CD14-positive monocyte (primary cell): ENCODE measurements at places on chromosomes 6 and 20. TPM values are rescaled to one million over a fixed set of nuclear protein-coding genes. Genes with fewer than 3 reads are reported as not detected.
A peak's percentile ranks its signal among the peaks of the same experiment; 100 is the strongest.

DNA sequence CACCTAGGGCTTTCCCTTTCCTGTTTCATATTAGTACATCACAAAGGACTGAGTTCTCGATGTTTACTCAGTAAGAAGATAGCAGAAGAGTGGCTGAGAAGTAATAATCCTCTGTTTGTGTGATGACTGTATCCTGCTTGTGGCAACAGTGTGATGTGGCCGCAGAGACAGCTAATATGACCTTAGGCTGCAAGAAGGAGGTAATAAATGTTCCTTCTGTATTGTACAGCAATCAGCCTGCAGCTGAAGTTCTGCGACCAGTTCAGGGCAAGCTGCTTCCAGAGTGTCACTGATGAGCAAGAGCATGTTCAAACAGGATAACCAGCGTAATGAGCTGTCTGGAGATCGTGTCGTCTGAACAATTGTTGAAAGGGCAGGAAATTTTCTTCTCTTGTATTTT, 70.9 kb downstream of the OPN5 start:
- no peaks in the 10 kb centered on the region for H3K36me3 ChIP-seq
- no peak overlapping the region for H3K27ac ChIP-seq
- DNase-seq = no peak
- H3K4me3 ChIP-seq = no peak overlapping the region
- H3K27me3 ChIP-seq = no peaks in the 10 kb centered on the region

- H3K4me1 ChIP-seq = peaks cover 47% of the 10 kb centered on the region
- H3K36me3 ChIP-seq = no peaks in the 10 kb centered on the region
- H3K27me3 ChIP-seq = no peaks in the 10 kb centered on the region
- no peak overlapping the region for H3K4me3 ChIP-seq
- DNase-seq = peak; percentile 42
Observed at GRCh38 chr6:14276667-14277404, 159.3 kb downstream of the CD83 start.

- no peaks in the 10 kb centered on the region for H3K36me3 ChIP-seq
- H3K27ac ChIP-seq = no peak overlapping the region
- H3K4me3 ChIP-seq = no peak overlapping the region
- no peaks in the 10 kb centered on the region for H3K27me3 ChIP-seq
Observed at GRCh38 chr6:48136856-48137255, 25.9 kb upstream of the PTCHD4 start.

GRCh38 chr6:99334526-99335127, 14.8 kb downstream of the FAXC start:
- no peak overlapping the region for H3K4me3 ChIP-seq
- peaks cover 3% of the 10 kb centered on the region for H3K27me3 ChIP-seq
- no peaks in the 10 kb centered on the region for H3K36me3 ChIP-seq
- no peaks in the 10 kb centered on the region for H3K4me1 ChIP-seq
- no peak for DNase-seq

- no peaks in the 10 kb centered on the region for H3K27me3 ChIP-seq
- no peaks in the 10 kb centered on the region for H3K36me3 ChIP-seq
- DNase-seq = no peak
- no peaks in the 10 kb centered on the region for H3K4me1 ChIP-seq
- H3K4me3 ChIP-seq = no peak overlapping the region
Observed at GRCh38 chr20:10713161-10713560, 39.4 kb upstream of the JAG1 start.

GRCh38 chr20:62953839-62954703, 1.6 kb downstream of the SLC17A9 start:
- peaks cover 38% of the 10 kb centered on the region for H3K4me1 ChIP-seq
- H3K27me3 ChIP-seq = no peaks in the 10 kb centered on the region
- H3K27ac ChIP-seq = peak overlapping the region; percentile 90

DNA sequence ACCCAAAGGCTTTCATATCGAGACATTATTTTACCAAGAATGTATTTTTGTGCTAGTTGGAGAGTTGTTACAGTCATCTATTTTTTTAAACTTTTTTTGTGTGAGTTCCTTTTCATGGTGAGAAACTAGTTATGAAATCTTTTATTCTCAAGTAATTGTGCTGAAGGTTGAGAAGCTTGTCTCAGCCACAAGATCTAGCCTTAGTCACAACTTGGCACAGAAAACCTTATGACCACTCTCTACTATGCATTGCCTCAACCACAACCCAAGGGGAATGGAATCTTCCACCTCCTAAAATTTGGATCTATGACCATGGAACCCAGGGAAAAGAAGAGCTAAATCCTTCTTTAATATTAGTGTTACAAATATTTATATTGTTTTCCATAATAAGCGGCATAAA, 58.5 kb downstream of the HS3ST5 start:
- H3K36me3 ChIP-seq = no peaks in the 10 kb centered on the region
- no peak overlapping the region for H3K27ac ChIP-seq
- DNase-seq = no peak
- H3K27me3 ChIP-seq = no peaks in the 10 kb centered on the region
- no peaks in the 10 kb centered on the region for H3K4me1 ChIP-seq

DNA sequence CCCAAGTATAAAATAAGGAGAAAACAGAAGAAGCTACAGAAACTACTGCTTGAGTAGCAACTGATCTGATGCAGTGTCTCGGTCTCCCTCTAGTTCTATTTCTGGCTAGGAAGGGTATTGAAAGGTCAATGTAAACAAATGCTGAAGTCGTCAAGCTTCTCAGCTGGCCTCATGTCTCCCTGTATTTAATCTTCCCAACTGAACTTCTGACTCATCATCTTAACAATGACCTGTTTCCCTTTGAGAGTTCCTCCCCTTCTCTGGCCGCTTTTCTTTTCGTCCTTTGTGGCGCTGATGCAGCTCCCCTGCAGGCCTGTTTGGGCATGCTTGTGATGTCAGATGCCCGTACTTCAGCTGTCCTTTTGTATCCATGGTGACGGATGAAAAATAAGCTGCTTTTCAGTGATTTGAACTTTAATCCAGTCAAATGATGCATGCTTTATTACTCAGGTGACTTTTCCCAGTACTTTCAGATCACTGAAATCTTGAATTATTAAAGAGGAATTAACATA, 7.8 kb upstream of the LCA5 start:
- H3K4me3 ChIP-seq = no peak overlapping the region
- H3K4me1 ChIP-seq = peaks cover 8% of the 10 kb centered on the region
- no peak overlapping the region for H3K27ac ChIP-seq

GRCh38 chr20:51620432-51620831, 77.9 kb upstream of the NFATC2 start:
- no peaks in the 10 kb centered on the region for H3K4me1 ChIP-seq
- no peaks in the 10 kb centered on the region for H3K36me3 ChIP-seq
- DNase-seq = no peak
- no peaks in the 10 kb centered on the region for H3K27me3 ChIP-seq
- H3K4me3 ChIP-seq = no peak overlapping the region
- no peak overlapping the region for H3K27ac ChIP-seq

DNA sequence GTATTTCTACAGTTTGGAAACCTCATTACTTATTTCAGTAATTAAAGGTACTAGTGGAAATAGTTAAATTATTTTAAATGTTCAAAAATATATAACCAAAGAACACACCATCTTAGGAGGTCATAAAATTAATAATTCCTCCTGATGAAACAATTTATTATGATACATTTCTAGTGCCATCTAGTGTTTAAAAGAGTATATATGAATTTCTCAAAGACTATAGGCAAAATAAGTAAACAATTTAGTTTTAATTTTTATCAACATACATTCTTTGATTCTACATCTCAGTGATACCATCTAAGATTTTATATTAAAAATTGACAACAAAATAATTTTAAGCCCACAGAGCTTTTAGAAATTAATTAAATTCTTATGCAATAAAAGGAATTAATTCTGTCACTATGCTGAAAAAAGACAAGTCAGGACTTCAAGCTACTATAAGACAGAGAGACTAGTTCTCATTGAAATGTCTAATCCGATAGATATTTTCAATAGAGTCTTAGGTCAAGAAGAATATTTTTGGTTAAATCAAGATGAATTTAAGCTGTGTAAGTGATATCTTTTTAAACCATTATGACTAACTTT, 107.8 kb upstream of the RNF217 start:
- H3K4me3 ChIP-seq = no peak overlapping the region
- DNase-seq = no peak
- H3K27ac ChIP-seq = no peak overlapping the region
- no peaks in the 10 kb centered on the region for H3K27me3 ChIP-seq

- DNase-seq = no peak
- H3K27ac ChIP-seq = no peak overlapping the region
- peak overlapping the region; percentile 97 for H3K4me3 ChIP-seq
- no peaks in the 10 kb centered on the region for H3K27me3 ChIP-seq
- no peaks in the 10 kb centered on the region for H3K36me3 ChIP-seq
Observed at GRCh38 chr6:27477318-27478013, 4.6 kb upstream of the ZNF184 start.

GRCh38 chr6:113565306-113565705, 291.8 kb upstream of the MARCKS start:
- H3K36me3 ChIP-seq = no peaks in the 10 kb centered on the region
- no peak overlapping the region for H3K4me3 ChIP-seq
- H3K27ac ChIP-seq = no peak overlapping the region
- DNase-seq = no peak
- H3K27me3 ChIP-seq = no peaks in the 10 kb centered on the region

DNA sequence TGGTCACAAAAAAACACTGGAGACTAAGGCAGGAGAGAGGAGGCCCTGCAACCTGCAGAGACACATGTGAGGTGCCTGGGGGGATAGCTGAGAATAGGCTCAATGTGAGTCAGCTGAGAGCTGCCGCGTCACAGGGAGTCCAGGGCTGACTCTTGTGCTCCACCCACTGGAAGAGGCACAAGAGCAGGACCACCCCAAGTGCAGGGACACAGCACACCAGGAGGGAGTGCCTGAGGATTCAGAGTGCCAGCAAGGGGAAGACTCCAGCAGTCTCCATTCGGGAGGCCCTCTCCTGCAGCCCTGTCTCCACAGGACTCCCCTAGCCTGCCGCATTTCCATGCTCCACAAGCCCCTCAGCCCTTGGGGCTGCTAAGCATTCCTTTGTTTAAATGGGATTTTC, 105.5 kb downstream of the HUS1B start:
- no peaks in the 10 kb centered on the region for H3K27me3 ChIP-seq
- H3K36me3 ChIP-seq = peaks cover 72% of the 10 kb centered on the region

- H3K27me3 ChIP-seq = no peaks in the 10 kb centered on the region
- DNase-seq = no peak
- H3K4me3 ChIP-seq = no peak overlapping the region
- H3K27ac ChIP-seq = no peak overlapping the region
- H3K4me1 ChIP-seq = no peaks in the 10 kb centered on the region
Observed at GRCh38 chr6:114824409-114824808, 481.6 kb upstream of the HS3ST5 start.

- H3K36me3 ChIP-seq = peaks cover 43% of the 10 kb centered on the region
- DNase-seq = no peak
- no peaks in the 10 kb centered on the region for H3K4me1 ChIP-seq
- H3K27me3 ChIP-seq = no peaks in the 10 kb centered on the region
- H3K27ac ChIP-seq = no peak overlapping the region
Observed at GRCh38 chr6:106609699-106610098, 19.6 kb downstream of the RTN4IP1 start.

DNA sequence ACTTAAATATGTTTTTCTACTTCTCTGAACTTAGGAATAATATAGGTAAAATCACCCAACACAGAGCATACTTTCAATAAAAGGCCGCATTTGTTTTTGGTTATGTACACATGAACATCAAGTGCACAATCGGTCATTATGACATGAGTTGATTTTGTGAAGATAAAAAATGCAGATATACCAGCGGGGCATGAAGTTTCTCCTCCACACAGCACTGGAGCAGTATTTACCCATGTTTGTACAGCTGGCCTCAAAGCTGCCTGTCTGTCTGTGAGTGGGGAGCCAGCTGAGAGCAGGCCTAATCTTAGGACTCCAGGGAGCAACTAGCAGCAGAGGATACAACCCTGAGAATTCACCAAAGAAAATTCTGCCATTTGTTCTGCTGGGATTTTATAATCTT, 206.5 kb downstream of the TPBG start:
- no peak for DNase-seq
- no peaks in the 10 kb centered on the region for H3K27me3 ChIP-seq
- H3K4me1 ChIP-seq = no peaks in the 10 kb centered on the region
- H3K4me3 ChIP-seq = no peak overlapping the region
- no peaks in the 10 kb centered on the region for H3K36me3 ChIP-seq

DNA sequence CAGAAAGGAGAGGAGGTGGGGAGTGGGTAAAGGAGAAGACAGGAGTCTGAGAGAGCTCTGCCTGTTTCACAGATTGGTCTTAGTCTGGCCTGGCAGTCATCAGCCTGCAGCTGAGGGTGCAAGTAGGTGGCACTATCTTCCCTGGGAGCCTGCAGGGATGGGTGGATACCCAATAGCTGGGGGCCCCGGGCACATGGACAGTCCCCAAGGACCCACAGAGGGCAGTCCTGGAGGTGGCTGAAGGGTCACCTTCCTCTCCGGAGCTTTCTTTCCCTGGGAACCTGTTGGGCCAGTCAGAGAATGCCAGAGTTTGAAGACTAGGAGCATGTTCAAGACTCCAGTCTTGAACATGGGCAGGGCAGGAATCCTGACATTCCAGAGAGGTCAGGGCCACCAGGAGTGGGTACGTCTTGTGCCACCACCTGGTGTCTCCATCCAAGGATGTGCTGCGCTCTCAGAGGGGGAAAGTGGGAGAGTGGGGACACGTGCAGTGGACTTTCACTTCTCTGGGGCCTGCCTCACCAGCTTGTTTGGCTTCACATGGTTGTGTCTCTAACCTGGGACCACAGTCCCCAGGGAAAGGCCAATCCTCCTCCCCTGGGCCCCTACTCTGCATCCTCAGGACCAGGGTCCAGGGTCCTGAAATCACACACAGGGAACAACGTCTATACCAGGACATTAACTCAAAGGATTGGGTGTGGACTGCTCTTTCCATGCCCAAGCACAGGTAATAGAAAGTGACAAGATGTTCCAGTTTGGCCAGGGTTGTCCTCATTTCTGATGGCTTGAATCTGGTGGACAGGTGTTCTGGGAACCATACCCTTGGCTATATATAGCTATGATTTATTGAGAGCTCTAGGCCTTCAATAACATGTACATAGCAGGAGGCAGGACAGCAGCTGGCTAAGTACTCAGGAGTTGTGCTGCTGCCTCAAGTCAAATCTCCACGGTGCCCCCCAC, 18.0 kb downstream of the AARS2 start:
- H3K36me3 ChIP-seq = peaks cover 5% of the 10 kb centered on the region
- no peak overlapping the region for H3K4me3 ChIP-seq
- H3K27ac ChIP-seq = no peak overlapping the region
- DNase-seq = no peak
- H3K4me1 ChIP-seq = peaks cover 9% of the 10 kb centered on the region
- peaks cover 23% of the 10 kb centered on the region for H3K27me3 ChIP-seq

- peak; percentile 33 for DNase-seq
- H3K27ac ChIP-seq = no peak overlapping the region
- H3K4me3 ChIP-seq = no peak overlapping the region
- H3K36me3 ChIP-seq = no peaks in the 10 kb centered on the region
Observed at GRCh38 chr6:108526739-108527174, 34.0 kb upstream of the FOXO3 start.

- no peaks in the 10 kb centered on the region for H3K27me3 ChIP-seq
- H3K27ac ChIP-seq = no peak overlapping the region
Observed at GRCh38 chr20:34808583-34808982, 16.9 kb downstream of the NCOA6 start.

The PNPLA1 gene
- 3.8 and 4.3 TPM in 2 replicates for polyA plus RNA-seq

The COL20A1 gene
- polyA plus RNA-seq = not detected

The C6orf163 gene
- not detected for polyA plus RNA-seq

The ZSCAN23 gene
- not detected for polyA plus RNA-seq

The TUBB gene
- 48.4 TPM for polyA plus RNA-seq

The TRIM31 gene
- not detected for polyA plus RNA-seq

The CPNE1 gene
- polyA plus RNA-seq = 153 and 154 TPM in 2 replicates

The TNFRSF21 gene
- polyA plus RNA-seq = 0.86 TPM

The TRAPPC3L gene
- polyA plus RNA-seq = not detected

The ECT2L gene
- polyA plus RNA-seq = not detected in 2 replicates

The SCUBE3 gene
- not detected for polyA plus RNA-seq

The DDO gene
- polyA plus RNA-seq = 2.2 TPM

The TRMT6 gene
- polyA plus RNA-seq = 10.6 TPM
